ENCODE measurements at places on chromosomes 5 and 9.

- DNase-seq = no peak
These were observed 47.5 kb downstream of the TENT4A start for GRCh38 chr5:6760686-6761085.

GRCh38 chr5:122770477-122770876 lies 4.4 kb upstream of the SNX2 start:
- no peak for DNase-seq

- no peak for DNase-seq
These were observed 69.9 kb upstream of the OR2K2 start for GRCh38 chr9:111399772-111400563.

- no peak for DNase-seq
These were observed 188.5 kb downstream of the PAPPA start for GRCh38 chr9:116342061-116342460.
